ENCODE measurements at places on chromosomes 16 and 17. TPM values are rescaled to one million over a fixed set of nuclear protein-coding genes. Genes with fewer than 3 reads are reported as not detected.

Gene NEK8
- total RNA-seq, result 18.8 TPM

Gene MYH11
- 0.88 TPM for total RNA-seq

Gene KCNAB3
- 5.7 TPM for total RNA-seq

Gene PIK3R5
- total RNA-seq, result 1.4 TPM

Gene PRMT7
- total RNA-seq, result 56.6 TPM

Gene THUMPD1
- total RNA-seq, result 51.3 TPM

GRCh38 chr16:87303431-87303930 lies 13.7 kb downstream of the C16orf95 start:
- DNase-seq, result no peak
- no peak overlapping the region for H3K27ac ChIP-seq
- no peak overlapping the region for H3K4me3 ChIP-seq
- H3K27me3 ChIP-seq, result no peaks in the 10 kb centered on the region
- H3K36me3 ChIP-seq, result no peaks in the 10 kb centered on the region

DNA sequence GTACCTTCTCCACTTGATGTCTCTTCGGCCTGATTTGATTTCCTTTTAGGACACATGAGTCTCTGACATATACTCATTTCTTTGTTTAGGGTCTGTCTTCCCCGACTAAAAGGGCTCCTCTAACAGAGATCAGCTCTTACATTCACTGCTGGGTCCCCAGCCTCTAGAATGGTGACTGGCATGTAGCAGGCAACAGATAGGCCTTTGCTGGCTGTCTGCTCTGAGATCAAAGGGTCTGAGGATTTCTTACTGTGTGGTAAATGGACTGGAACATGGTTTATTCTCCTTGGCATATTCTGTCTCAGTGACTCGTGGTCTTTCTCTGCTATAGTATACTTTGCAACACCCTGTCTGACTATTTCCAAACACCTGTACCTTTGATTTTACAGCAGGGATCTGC lies 16.7 kb downstream of the DNAAF1 start:
- no peaks in the 10 kb centered on the region for H3K27me3 ChIP-seq
- no peak for DNase-seq
- H3K27ac ChIP-seq, result no peak overlapping the region
- H3K4me1 ChIP-seq, result no peaks in the 10 kb centered on the region

- no peaks in the 10 kb centered on the region for H3K27me3 ChIP-seq
- peaks cover 10% of the 10 kb centered on the region for H3K36me3 ChIP-seq
- DNase-seq, result no peak
- no peak overlapping the region for H3K4me3 ChIP-seq
- peaks cover 1% of the 10 kb centered on the region for H3K4me1 ChIP-seq
Observed at GRCh38 chr17:72416905-72417304, 296.1 kb downstream of the SOX9 start.

DNA sequence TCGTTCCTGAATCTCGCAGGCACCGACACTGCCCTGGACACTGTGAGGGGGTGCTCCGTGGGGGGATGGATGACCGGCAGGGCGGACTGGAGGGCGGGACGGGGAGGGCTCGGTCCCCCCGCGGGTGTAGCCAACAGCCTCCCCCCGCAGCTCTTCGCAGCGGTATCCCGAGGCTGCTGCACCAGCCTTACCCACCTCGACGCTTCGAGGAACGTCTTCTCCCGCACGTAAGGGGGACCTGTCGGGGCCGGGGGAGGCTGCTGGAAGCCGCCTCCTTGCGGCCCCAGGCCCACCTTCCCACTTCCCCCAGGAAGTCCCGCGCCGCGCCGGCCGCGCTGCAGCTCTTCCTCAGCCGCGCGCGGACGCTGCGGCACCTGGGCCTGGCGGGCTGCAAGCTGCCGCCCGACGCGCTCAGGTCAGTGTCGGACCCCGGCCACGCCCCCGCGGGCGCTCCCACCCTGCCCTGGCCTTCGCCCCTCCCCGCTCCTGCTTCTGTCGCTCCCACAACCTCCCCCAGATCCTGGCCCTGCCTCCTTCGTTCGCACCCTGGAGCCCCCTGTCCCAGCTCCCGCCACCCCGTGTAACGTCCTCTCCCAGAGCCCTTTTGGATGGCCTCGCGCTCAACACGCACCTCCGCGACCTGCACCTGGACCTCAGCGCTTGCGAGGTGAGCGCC lies 3.3 kb downstream of the CARMIL2 start:
- H3K36me3 ChIP-seq, result peaks cover 6% of the 10 kb centered on the region
- H3K27ac ChIP-seq, result no peak overlapping the region

DNA sequence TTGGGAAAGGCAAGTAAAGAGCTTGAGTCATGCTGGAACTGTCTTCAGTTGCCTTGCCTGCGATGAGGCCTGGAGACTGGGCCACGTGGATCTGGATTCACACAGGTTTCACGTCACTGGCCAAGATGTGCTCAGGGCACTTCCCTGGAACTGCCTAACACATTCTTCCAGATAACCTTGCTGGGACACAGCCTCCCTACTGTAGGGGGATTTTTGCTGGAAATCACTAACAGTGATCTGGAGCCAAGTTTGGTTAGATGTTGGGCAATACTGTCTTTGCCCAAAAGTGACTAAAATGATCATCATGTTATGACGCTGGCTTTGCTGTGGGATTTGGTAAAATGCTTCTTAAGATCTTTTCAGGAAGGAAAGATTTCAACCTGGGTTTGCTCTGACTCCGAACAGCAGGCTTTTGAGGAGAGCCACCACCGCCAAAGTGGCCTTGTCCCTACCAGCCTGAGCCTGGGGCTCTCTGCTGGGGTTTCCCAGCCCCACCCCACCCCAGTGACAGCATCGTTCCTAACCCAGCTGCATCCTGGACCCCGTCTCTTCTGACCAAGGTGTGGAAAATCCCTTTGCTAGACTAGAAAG lies 14.7 kb downstream of the C1QTNF1 start:
- DNase-seq, result no peak
- no peaks in the 10 kb centered on the region for H3K4me1 ChIP-seq
- no peak overlapping the region for H3K27ac ChIP-seq
- no peak overlapping the region for H3K4me3 ChIP-seq
- no peaks in the 10 kb centered on the region for H3K27me3 ChIP-seq

GRCh38 chr17:1725642-1726511 lies 1.4 kb downstream of the WDR81 start:
- no peak overlapping the region for H3K27ac ChIP-seq
- H3K4me3 ChIP-seq, result peak overlapping the region; percentile 63
- peaks cover 9% of the 10 kb centered on the region for H3K36me3 ChIP-seq
- DNase-seq, result no peak
- H3K4me1 ChIP-seq, result no peaks in the 10 kb centered on the region

- no peaks in the 10 kb centered on the region for H3K36me3 ChIP-seq
- no peak overlapping the region for H3K4me3 ChIP-seq
- no peaks in the 10 kb centered on the region for H3K27me3 ChIP-seq
Observed at GRCh38 chr16:75798714-75799113, 72.4 kb upstream of the CPHXL start.

- H3K27ac ChIP-seq, result no peak overlapping the region
- no peaks in the 10 kb centered on the region for H3K27me3 ChIP-seq
Observed at GRCh38 chr16:75616521-75617010, 6.5 kb downstream of the ADAT1 start.

- H3K4me3 ChIP-seq, result no peak overlapping the region
- no peaks in the 10 kb centered on the region for H3K4me1 ChIP-seq
- no peaks in the 10 kb centered on the region for H3K27me3 ChIP-seq
- no peak for DNase-seq
- H3K36me3 ChIP-seq, result peaks cover 10% of the 10 kb centered on the region
Observed at GRCh38 chr17:73654241-73654640, 10.0 kb upstream of the SDK2 start.

GRCh38 chr16:79610771-79611170 lies 10.2 kb upstream of the MAF start:
- H3K4me1 ChIP-seq, result no peaks in the 10 kb centered on the region
- DNase-seq, result no peak
- H3K36me3 ChIP-seq, result no peaks in the 10 kb centered on the region

DNA sequence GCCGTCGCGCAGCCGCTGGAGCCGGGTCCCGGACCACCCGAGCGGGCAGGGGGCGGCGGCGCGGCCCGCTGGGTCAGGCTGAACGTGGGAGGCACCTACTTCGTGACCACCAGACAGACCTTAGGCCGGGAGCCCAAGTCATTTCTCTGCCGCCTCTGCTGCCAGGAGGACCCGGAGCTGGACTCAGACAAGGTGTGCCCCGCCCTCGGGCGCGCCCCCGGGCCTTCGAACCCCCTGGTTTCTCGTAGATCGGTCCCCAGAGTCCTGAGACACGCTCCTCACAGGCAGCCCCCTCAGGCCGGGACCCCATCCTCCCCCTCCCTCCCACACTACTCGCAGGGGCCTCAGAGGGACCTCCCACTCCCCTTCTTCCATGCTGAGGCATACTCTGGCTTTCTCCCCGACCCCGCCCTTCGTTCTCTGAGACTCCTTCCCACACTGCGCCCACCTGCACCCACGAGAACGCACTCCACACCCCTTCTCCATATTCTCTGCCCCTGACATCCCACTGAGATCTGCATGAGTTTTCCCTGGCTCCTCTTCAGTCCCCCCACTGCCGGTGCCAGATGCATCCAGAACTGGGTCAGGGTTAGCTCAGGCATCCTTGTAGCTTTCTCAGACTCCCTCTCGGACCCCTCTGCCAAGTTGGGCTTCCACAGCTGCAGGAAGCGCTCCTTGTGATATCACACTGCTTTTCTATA lies 523 bp downstream of the KCTD2 start:
- no peak for DNase-seq
- H3K36me3 ChIP-seq, result peaks cover 15% of the 10 kb centered on the region

DNA sequence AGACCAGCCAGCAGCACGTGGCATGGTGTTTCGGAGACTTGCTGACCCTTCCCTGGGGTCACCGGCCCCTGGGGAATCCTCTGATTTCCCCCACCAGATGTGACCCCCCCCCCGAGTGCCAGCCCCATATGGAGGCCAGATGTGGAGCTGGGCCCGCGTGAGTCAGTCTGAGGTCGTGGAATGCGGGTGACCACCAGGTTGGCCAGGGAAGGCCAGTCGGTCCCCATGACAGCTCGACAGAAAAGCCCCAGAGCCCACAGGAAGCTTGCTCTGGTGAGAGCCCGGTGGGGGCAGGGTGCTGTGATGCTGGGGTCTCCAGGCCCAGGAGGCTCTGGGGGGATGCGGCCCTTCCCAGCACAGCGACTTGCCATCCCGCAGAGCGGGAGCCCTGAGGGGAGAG lies 209.0 kb downstream of the NTN1 start:
- H3K27ac ChIP-seq, result no peak overlapping the region
- H3K27me3 ChIP-seq, result no peaks in the 10 kb centered on the region
- no peak overlapping the region for H3K4me3 ChIP-seq
- no peaks in the 10 kb centered on the region for H3K4me1 ChIP-seq
- DNase-seq, result no peak

- no peaks in the 10 kb centered on the region for H3K4me1 ChIP-seq
- no peaks in the 10 kb centered on the region for H3K27me3 ChIP-seq
- H3K36me3 ChIP-seq, result no peaks in the 10 kb centered on the region
- no peak overlapping the region for H3K27ac ChIP-seq
- no peak for DNase-seq
- H3K4me3 ChIP-seq, result no peak overlapping the region
Observed at GRCh38 chr16:52837251-52837650, 215.4 kb downstream of the CHD9NB start.

DNA sequence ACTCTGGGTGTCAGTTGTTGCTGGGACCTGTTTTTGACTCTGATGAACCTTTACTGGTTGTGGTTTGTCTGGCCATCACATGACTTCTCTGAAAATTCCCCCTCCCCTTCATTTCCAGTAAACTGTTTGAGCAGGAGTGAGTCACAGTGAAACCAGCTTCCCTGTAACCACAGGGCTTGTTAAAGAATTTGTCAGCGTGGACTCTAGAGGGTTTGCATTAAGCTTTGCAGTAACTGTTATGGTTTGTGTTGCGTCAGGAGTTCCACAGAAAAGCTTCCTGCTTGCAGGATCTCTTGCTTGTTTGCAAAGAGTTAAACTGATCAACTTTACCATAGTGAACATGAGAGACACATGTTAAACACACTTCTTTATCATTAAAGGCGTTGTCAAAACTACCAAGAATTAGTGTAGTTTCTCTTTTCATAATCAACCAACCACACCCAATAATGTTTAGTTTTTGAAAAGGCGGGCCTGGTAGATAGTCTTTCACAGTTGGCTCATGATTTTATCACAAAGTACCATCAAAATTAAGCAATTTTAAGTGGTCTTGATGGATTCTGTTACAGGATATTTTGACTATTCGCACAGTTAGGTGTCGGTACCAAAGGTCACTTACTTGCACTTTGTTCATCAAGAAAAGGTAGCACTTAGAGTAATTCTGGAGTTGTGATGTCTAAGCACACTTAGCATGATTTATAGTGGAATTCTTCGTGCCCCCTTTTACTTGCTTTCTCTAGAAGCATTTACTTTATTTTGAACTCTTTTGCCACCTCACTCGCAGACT lies 79.3 kb downstream of the VMP1 start:
- H3K36me3 ChIP-seq, result peaks cover 1% of the 10 kb centered on the region

GRCh38 chr17:46818929-46819859 lies 702 bp upstream of the WNT3 start:
- H3K4me3 ChIP-seq, result peak overlapping the region; percentile 80
- no peak overlapping the region for H3K27ac ChIP-seq
- H3K4me1 ChIP-seq, result peaks cover 11% of the 10 kb centered on the region
- peaks cover 39% of the 10 kb centered on the region for H3K27me3 ChIP-seq

- peaks cover 93% of the 10 kb centered on the region for H3K36me3 ChIP-seq
- H3K4me1 ChIP-seq, result no peaks in the 10 kb centered on the region
- H3K27ac ChIP-seq, result no peak overlapping the region
Observed at GRCh38 chr16:192686-193085, 12.4 kb downstream of the HBQ1 start.

DNA sequence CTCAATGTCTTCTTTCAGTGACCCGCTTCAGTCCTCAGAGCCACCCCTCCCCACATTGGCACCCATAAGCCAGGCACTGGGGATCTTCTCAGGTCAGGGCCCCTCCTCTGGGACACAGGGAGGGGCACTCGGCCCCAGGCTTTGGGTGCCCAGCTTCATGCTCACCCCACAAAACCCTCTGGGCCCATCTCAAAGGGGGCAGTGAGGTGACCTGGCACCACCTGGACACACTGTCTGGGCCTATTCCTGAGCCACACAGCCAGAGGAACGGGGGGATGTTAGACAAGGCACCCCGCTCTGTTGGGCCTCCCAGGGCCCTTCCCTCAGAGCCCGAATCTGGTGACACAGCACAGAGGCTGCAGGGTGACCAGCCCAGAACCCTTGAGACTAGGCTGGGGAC lies 36.1 kb downstream of the TNFRSF13B start:
- no peak overlapping the region for H3K27ac ChIP-seq
- no peak overlapping the region for H3K4me3 ChIP-seq
- no peaks in the 10 kb centered on the region for H3K27me3 ChIP-seq
- DNase-seq, result peak; percentile 20
- H3K4me1 ChIP-seq, result peaks cover 5% of the 10 kb centered on the region

Measured in H9 (cell line).